Activated CD4-positive, alpha-beta T cell treated with anti-CD3 and anti-CD28 coated beads, Interleukin-2, amount 10 ng/mL, durations not matched to agents 7 days and 5 days (primary cell): ENCODE measurements at places on chromosomes 7 and 10. TPM values are rescaled to one million over a fixed set of nuclear protein-coding genes. Genes with fewer than 3 reads are reported as not detected.

DNA sequence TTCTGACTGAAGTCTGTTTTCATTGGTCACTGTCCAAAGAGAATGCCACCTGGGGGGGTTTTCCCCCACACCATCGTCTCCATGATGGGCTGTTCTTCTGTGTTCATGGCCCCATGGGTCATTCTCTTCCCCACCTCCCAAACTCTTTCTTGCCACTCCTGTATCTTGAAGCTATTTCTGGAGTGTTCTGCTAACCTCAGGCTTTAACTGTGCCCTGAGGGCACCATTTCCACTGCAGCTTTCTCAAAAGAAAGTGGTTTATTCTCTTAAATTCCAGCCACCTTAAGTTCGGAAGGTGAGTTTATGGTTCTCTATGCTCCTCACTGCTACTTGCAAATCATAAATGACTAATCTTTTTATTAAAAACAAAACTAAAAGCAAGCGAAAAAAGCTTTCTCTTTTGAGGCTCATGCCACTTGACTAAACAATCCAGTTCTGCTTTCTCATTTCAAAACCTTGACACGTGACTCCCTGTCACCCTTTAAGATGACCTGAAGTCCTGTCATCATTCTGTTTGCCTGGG, 7.4 kb upstream of the APBB1IP start:
- peak; percentile 57 for DNase-seq

DNA sequence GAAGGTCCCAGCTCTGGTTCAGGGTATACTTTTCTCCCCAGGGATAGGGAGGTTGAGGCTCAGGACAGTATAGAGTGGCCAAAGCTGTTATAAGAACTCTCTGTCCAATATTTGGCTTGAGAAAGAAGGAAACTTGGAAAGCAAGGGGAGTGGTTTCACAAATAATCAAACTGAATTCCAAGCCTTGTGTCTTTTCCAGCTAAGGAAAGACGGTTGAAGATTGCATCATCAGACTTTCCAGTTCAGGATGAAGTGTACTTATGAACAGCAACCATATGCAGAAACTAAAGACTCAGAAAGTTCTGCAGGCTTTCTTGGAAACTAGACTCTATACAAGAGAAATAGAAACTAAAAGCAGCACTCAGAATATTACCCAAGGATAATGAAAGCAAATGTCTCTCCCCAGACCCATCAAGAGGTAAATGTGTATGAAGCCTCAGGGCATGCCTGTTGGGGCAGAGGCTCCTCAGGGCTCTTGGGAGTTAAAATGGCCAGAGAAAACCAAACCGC, 46.4 kb downstream of the RAMP3 start:
- peak; percentile 28 for DNase-seq

DNA sequence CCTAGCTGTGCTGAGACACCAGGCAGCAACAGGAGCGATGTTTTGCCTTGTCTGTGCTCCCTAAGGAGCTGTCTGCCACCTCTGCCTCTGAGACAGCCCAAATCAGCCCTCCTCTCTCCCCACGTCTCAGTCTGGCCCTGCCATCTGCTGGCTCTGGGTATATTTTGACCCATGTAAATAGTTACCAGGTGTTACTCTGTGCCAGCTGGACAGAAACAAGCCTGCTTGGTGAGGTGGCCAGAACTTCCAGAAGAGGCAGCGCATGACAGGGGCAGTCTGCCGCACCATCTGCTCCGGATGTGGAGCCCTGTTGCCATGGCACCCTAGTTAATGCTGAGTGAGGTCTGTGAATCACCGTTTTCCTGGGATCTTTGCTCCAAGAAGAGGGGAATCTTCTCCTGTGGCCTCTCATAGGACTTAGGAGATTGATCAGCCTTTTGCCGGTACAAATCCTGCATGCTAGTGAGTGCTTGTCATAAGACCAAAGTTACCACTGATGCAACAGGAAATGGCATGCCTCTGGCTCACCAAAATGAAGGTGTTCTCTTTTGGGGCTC, 31.8 kb downstream of the GSTO2 start:
- peak; percentile 45 for DNase-seq

DNA sequence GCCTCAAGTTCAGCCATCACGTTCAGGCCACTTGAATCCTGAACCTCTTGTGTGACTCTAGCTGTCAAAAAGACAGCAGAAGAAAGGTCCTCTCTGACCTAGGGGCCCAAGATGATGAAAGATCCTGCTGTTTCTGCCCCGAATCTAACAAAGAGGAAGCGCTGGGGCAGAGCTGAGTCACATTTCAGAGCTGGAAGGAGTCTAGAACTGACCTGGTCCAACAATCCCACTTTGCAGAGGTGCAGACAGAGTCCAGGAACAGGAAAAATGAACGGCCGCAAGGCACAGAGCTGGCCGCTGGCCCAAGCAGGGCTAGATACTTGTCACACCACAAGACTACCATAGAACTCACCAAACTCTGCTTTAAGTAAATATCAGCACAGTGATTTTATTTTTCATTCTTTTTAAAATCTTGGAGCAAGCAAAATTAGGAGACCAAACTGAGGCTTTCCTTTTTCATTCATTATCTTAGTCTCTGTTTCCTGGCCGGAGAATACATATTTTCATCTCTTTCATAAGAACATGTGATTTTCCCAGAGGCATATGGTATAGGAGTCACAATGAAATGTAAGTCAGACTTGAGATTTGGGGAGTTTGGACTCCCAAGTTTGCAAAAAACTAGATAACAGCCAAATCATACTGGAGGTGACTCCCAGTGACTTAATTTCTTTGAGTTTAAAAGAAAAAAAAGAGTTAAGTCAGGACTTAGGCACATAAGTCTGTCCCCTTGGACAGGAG, 52.8 kb downstream of the CHST15 start:
- DNase-seq: no peak

DNA sequence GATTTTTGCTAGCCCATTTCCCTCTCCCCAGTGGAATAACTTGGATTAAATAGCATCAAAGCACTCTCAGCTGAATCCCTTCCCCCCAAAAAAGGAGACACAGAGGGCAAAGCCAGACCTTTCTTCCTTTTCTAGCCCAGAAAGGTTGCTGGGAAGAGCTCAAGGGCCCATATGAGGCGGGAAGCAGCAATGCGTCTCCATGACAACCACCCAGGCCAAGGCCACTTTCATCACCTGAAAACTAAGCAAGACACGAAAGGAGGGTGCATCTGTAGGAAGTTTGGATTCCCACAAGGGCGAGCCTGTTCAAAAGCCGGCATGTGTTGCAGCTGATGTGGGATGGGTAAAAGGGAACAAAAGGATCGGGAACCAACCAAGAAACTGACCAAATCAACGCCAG, 229.1 kb downstream of the PLXNA4 start:
- no peak for DNase-seq

DNA sequence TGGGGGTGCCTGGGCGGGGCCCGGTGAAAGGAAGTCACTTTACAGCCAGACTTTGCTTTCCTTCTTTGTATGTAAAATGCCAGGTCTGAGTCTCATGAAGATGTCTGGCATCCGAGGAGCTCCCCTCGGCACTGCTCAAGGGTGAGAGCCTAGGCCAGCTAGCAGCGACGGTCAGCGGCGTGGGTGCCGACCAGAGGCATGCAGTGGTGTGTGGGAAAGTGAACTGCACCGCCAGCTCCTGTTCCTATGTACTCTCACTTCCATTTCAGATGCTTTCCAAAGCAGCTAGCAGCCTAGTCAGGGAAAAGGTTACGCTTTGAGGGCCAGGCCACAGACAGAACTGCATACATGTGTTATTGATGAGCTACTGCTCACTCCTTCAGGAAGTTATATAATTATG, 172.8 kb downstream of the ZMYND11 start:
- no peak for DNase-seq

- no peak for DNase-seq
Observed at GRCh38 chr10:59748834-59749233, 4.4 kb downstream of the MRLN start.

- no peak for DNase-seq
Observed at GRCh38 chr10:77383861-77384553, 253.6 kb downstream of the KCNMA1 start.

DNA sequence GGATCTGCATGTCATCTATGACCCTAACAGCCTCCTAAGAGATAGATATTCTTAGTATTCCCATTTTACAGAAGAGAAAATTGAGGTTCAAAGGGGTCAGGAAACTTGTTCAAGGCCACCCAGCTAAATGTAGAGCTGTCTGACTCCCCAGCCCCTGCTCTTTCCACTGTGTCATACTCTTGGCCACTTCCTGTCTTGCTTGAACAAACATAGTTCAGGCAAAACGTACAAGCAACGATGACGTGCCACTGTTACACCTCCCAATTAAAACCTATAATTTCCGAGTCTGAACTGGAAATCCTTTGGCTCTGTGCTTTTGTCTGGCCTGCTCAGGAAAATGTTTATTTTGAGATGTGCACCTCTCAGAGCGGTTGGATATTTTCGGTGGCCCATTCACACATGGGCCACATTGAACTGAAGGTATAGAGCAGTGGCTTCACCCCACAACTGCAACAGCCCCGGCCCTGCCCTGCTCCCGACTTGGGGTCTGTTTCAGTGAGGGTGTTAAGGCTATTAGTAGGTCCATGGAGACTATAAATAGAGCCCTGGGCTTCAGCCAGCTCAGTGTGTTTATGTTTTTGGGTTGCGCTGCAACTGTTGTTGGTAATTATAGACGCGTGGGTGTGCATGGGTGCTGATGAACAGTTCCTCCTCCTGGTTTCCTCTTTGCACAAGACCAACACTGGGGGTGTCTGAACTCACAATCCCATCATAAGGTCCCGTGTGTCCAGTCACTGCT, 172.3 kb upstream of the ADO start:
- peak; percentile 69 for DNase-seq

GRCh38 chr7:132750530-132751217, 174.4 kb upstream of the PLXNA4 start:
- DNase-seq: no peak

GRCh38 chr7:82335001-82335400, 108.6 kb downstream of the CACNA2D1 start:
- no peak for DNase-seq

GRCh38 chr7:11727864-11728263, 104.1 kb downstream of the THSD7A start:
- no peak for DNase-seq

GRCh38 chr7:45888993-45889366, 692 bp downstream of the IGFBP1 start:
- no peak for DNase-seq

DNA sequence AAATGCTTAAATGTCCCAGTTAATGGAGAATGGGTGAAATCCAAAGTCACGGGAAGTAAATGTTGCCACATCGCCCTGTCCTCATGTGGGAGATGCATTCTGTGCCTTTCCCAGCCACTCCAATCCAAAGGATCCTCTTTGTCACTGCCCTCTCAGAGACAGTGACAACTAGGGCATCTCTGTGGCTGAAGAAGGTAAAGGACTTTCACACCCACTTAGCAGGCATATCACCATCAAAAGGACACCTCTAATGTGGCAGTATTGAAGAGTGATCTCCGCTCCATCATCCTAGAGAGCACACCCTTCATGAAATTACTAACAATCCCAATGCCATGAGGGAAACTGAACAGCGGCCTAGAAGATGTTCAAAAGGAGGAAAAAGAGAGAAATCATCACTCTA, 13.6 kb downstream of the ATXN7L1 start:
- no peak for DNase-seq

DNA sequence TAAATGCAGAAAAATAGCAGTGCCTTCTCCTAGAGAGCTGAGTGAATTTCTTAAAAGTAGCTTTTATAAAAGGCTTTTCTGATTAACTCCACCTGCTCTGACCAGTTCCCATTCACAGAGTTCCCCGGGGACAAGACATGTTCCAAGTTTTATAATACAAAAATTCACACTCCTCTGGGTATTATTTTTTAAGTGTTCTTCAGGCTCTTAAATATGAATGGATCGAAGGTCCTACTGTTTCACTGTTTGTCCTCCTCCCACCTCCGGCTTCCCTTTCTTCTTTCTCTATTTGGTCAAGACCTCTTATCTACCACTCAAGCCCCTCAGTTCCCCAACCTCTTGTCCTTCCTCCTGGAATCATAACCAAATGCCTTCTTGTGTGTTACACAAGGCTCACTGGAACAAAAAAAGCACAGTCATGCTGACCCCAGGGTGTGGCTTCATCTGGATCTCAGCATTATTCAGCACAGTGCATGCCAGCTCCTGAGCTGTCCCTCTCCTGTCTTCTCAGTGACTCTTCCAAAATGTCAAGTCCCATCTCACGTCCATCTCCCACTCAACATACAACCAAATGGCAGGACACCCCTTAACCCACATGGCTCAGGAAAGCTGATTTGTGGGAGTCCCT, 222.4 kb downstream of the SORCS1 start:
- no peak for DNase-seq

GRCh38 chr7:4080954-4081353, 601.1 kb upstream of the FOXK1 start:
- no peak for DNase-seq

DNA sequence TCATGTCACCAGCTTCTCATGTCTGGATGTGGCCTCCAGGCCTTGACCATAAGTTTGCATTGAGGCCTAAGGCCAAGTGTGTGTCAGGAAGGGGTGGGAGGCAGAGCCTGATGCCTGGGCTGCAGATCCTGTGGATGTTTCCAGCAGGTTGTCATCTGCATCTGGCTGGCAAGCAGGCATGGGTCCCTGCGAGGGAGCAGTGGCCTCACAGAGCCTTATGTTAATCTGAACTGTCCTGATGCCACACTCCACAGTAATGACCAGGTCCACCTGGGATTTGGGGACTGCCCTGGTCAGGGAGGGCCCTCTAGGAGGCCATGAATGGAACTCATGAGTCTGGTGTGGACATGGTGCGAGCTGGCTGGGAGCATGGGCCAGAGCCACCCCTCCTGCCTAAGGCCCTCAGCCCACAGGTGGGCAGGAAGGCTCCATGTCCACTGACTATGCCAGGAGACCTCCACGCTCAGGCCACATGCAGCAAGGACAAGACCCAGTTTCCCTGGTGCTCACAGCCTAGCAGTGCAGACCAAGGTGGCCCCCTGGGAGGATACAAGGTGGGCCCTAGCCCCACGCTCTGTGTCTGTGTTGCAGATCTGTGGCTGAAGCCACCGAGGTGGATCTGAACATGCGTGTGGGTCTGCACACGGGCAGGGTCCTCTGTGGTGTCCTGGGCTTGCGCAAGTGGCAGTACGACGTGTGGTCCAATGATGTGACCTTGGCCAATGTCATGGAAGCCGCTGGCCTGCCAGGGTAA, 83.1 kb downstream of the ADCY1 start:
- no peak for DNase-seq

DNA sequence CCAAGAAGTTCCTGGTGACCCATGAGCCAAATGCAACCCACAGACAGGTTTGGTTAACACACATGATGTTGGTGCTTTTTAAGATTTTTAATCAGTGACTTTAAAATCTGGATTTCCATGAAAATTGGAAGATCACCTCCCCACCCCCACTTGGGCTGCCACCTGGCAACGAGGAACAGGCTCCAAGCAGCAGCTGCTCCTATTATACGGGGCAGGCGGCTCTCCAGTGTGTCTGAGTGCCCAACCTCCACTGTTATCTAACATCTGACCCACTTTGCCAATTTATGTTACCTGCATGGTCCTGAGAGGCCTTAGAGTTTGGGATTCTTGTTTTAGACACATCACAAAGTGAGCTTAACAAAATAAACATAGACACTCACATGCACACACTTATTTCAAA, 56.4 kb downstream of the SGMS1 start:
- no peak for DNase-seq

Gene OR2A1
- 0.17 TPM for total RNA-seq

Gene OR9A2
- not detected for total RNA-seq

Gene NPY
- not detected for total RNA-seq

Gene NOS3
- 21.6 TPM for total RNA-seq

Gene FAM237B
- total RNA-seq: not detected

Gene ADAMTS14
- not detected for total RNA-seq
